ENCODE measurements at places on chromosomes 5 and 9.

DNA sequence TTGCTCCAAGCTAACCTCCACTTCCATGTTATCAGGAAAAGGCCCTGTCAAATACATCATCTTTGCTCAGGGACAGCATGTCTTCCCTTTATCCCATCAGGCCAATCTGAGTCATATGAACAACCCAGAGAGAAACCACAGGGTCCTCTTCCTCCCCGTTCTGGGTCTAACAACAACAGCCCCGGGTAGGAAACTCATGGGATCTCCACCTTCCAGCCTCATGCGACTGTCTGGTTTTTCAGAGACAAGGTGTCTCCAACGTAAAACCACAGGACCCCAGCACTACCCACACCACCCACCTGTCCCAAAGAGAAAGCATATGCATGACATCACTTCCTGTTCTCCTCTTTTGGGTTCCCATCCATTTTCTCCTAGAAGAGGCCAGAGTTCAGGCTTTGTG, 217.9 kb downstream of the ENC1 start:
- DNase-seq: no peak

- no peak for DNase-seq
Measured at GRCh38 chr5:164680812-164681520, 1175.5 kb downstream of the MAT2B start.

- no peak for DNase-seq
Measured at GRCh38 chr5:181176254-181176952, 28.6 kb downstream of the TRIM7 start.

GRCh38 chr9:35945341-35946018, 12.5 kb downstream of the OR2S2 start:
- peak; percentile 34 for DNase-seq

- DNase-seq: no peak
Measured at GRCh38 chr9:80146466-80146865, 574.7 kb downstream of the TLE4 start.

- no peak for DNase-seq
Measured at GRCh38 chr5:5615569-5615968, 193.1 kb downstream of the ICE1 start.

- no peak for DNase-seq
Measured at GRCh38 chr5:52554293-52554692, 233.4 kb upstream of the ITGA1 start.

GRCh38 chr5:131419877-131420276, 156.0 kb downstream of the CDC42SE2 start:
- no peak for DNase-seq

- DNase-seq: no peak
Measured at GRCh38 chr5:74686962-74687751, 2.1 kb downstream of the HEXB start.

DNA sequence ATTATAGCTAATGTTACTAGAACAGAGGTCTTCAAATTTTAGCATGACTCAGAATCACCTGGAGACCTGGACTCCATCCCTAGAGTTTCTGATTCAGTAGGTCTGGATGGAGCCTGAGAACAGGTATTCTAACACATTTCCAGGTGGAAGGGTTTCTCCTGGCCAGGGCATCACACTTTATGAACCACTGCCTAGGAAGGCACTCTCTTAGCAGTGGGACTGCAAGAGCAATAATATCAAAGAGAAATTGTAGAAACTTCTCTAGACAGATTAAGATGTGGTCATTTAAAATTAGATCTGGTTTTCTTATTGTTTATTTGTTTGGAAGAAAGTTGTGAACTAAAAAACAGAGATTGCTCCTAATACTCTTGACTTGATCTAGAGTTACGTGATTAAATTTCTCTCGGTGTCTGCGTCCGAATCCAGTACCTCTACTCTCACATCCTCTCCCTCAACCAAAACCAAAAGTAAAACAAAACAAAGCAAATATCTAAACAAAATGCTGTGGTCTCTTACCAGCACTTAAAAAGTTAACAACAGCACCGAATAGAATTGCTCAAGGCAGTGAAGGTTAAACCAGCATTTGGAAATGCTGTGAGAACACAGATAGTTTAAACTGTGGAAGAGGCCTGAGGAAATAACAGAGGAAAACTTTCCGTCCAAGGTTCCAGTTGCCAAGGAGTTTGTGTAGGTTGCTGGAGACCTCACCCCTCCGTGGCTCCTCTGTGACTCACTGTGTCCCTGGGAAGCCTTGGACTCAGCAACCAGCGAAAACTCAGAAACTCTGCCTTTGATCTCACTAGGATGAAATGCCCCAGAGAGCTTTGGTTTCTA, 193.4 kb downstream of the ARRDC3 start:
- no peak for DNase-seq

DNA sequence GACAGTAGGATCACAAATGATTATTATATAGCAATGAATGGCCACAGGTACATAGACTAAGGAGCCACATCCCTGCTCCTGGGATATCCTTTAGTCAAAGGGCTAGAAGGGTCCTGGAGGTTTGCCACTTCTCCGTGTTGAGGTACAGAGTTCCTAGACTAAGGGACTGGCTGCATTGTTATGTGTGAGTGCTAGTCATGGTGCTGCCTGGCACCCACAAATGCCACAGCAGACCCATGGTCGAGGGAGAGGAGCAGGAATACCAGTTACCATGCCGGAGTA, 47.4 kb downstream of the EXOSC2 start:
- no peak for DNase-seq

GRCh38 chr9:134384811-134385479, 58.7 kb downstream of the RXRA start:
- DNase-seq: no peak

GRCh38 chr5:14267166-14267838, 124.2 kb downstream of the TRIO start:
- no peak for DNase-seq

GRCh38 chr9:22041775-22042174, 32.7 kb upstream of the CDKN2B start:
- DNase-seq: no peak

DNA sequence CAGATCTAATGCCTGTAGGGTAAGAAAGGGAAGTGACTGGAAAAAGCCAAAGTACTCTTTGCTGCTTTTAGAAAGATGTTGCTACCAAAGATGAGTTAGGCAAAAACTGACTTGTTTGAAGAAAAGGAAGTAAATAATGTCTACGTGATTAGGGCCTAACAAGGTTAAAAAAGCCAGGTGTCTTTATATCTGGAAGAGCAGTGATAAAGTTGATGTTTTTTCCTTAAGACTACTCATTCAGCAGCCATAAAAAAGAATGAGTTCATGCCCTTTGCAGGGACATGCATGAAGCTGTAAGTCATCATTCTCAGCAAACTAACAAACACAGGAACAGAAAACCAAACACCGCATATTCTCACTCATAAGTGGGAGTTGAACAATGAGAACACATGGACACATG, 13.5 kb upstream of the AMACR start:
- DNase-seq: no peak

DNA sequence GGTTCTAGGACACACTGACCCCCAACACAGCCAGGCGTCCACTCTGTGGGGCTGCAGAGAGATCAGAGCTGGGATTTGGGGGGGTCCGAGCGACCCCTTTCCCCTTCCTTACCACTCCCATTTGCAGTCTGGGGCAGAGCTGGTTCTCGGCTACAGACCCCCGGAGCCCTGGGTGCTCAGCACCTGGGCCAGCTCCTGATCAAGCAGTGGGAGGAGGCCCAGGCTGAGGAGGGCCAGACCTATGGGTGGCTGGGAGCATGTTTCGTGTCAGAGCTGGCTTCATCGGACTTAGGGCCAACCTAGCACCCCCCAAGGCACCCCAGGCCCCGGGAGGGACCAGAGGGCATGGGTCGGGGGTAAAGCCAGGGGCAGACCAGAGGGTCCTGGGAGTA, 7.6 kb downstream of the GRIN1 start:
- no peak for DNase-seq

GRCh38 chr9:93984860-93985259, 29.7 kb upstream of the BARX1 start:
- no peak for DNase-seq

- DNase-seq: no peak
Measured at GRCh38 chr9:34540827-34541226, 18.0 kb upstream of the ENHO start.

DNA sequence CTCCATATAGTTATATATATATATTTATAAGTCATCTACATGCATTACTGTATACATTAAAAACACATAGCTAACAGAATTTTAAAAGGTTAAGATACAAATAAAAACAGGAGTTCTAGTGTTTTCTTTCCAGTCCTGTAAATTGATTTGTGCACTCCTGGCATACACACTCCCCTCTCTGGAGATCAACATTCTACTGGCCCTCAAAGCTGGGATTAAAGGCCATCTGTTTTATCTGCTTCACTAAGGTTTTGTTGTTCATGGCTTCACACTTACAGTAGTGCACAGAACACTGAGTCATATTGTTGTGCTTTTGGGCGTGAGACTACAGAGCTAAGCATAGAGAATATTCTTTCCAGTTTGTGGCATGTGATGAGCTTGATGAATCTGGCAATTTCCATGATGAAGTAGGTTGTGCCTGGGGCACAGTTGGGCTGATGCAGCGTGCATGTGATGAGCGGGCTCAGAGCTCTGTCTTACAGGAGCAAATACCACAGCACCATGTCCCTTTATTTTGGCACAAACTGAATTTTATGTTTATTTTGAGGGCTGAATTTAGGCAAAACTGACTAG, 98.2 kb downstream of the TAF11L14 start:
- no peak for DNase-seq

GRCh38 chr5:65034813-65035209, 266.1 kb downstream of the CWC27 start:
- no peak for DNase-seq

DNA sequence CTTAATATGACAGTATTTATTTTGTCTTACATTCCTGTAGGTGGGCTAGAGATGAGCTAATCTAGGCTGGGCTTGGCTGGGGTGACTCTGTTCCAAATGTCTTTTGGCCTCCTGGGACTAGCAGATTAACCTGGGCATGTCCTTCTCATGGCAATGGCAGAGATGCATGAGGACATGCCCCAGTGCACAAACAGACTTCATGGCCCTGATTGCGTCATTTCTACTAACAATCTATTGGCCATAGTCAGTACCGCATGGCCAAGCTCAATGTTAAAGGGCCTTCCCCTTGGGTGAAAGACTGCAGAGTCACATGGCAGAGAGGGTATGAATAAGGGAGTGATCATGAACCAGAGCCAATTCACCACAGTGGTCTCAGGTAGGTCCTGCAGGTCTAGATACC, 313.4 kb downstream of the MSX2 start:
- DNase-seq: no peak

GRCh38 chr5:109451146-109451545, 41.4 kb upstream of the PJA2 start:
- DNase-seq: no peak

GRCh38 chr9:37146410-37146809, 26.0 kb downstream of the ZCCHC7 start:
- DNase-seq: no peak

DNA sequence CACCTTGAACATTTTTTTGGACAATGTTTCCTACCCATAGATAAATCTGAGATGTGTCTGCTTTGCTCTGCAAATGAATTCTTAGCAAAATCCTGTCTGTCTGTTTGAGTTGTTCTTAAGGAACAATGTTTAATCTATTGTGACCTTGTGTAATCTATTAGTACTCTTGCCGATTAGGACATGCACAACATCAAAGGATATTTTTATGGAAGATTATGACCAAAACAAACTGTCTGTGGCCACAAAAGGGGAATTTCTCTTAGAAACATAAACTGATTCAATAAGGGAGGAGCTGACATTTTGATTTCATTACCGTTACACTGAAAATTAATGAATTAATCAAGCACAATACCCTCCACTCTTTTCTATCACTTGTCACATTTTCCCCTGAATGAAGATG, 323.0 kb upstream of the PRR16 start:
- DNase-seq: no peak

DNA sequence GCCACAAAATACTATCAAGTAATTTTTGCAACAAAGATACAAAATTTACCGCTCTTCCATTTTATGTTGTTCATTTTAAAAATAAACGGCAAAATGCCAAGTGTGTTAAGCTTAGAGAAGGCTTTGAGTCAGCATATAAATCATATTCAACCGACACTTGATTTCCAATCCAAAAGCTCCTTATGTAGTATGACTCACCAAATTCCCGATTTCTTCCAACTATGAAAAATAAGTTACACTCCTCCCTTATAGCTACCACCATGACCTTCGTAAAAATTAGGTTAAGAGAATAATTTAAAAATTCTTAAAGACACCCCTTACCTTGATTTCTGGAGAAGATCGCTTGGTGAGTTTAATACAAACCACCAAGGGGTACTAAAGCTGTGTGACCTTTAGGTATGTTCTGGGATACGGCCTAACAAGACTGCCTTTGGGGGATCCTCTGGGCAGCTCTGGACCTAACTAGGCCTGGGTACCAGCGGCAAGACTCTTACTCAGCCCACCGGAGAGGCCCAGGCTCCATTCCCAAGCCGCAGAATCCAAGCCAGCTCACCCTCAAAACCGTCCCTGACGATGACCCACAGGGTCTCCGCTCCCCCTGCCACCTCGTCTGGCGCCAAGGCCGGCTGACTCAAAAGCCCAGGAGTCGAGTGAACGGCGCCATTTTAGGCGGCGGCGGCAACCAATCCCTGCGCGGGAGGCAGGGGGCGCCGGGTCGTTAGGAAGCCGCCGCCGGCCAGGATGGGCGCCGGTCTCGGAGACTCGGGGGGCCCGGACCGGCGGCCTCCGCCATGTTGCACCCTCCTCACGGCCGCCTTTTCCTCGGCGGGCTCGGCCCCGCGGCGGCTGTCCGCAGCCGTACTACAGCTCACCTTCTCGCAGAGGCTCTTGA, 739 bp downstream of the PPP2CA start:
- DNase-seq: peak; percentile 32

DNA sequence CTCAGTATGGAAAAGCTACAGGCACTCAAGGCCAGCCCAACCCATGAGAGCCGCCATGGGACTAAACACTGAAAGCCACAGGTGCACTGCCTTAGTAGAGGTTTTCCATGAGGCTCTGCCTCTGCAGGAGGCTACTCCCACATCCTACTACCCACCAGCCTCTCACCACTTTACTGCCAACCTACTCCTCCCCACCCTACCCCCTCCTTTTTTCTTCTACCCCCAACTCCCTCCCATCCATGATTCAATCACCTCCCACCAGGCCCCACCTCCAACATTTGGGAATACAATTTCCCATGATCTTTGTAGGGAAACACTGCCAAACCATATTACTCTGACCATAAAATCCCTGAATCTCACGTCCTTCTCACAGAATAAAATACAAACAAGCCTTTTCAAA, 101.6 kb upstream of the CTSV start:
- DNase-seq: no peak
